ENCODE measurements at places on chromosomes 1 and 21.

- DNase-seq = no peak
Measured at GRCh38 chr21:16968436-16968835, 544.4 kb upstream of the CXADR start.

- DNase-seq = peak; percentile 19
Measured at GRCh38 chr1:153921803-153922075, 1.0 kb downstream of the GATAD2B start.

- peak; percentile 83 for DNase-seq
Measured at GRCh38 chr1:9129266-9130041, 552 bp upstream of the GPR157 start.

DNA sequence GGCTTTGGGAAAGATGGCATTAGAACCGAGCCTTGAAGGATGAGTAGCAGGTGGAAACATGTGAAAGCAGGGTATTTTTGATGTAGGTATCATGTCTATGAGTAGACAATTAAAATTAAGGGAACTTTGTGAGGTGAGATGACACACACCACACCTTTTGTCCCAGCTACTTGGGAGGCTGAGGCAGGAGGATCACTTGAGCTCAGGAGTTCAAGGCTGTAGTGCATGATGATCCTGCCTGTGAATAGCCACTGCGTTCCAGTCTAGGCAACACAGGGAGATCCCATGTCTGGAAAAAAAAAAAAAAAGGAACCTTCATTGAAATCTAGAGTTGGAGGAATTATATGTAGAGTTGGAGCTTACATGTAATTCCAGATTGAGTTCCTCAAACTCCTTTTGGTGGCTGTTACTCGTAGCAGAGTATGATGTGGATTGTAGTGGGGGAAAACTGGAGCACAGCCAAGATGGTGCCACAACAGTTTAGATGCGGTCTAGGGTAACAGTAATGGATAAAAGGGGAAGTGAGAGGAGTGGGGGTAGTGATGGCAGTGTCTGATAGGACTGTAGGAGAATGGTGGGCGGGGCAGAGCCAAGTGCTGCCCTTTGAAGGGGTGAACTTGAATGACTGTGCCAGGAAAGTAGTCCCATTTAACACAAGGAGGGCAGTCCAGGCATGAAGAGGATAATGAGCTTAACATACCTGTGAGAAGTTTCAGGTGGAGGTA lies 17.4 kb downstream of the AK4 start:
- no peak for DNase-seq

- no peak for DNase-seq
Measured at GRCh38 chr1:239302696-239303095, 83.7 kb upstream of the CHRM3 start.

DNA sequence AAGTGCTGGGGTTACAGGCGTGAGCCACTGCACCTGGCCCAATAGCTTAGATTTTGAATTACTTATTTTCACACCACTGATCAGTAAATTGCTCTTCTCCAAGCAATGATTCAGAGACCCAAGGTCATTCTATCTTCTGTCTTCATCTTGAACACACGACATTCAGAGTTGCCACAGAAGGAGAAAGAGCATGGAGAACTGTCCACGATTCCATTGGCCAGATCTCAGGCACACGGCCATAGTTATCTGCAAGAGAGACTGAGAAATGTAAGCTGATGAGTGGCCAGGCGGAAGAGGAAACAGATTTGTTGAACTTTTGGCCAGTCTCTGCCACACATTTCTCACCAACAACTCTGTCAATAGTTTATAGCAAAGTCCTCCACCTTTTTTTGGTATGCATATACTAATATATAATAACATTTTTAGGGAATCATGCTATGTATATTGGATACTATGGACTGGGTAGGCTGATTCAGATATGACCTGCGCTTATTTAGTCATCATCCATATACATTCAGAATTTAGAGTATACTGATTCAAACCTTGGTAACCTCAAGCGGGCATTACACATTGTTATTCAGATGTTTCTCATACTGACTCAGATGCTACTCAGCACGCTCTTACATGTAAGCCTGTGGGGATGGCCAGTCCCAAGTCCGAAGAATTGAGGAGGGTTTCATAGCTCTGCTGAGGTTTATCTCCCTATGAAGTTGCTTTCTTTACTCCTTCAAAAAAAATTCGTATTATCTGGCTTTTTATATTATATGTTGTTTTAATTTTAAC lies 25.5 kb upstream of the CAP1 start:
- peak; percentile 62 for DNase-seq

- DNase-seq = no peak
Measured at GRCh38 chr1:62076286-62076685, 118.4 kb upstream of the L1TD1 start.

GRCh38 chr1:84936116-84936810 lies 43.3 kb upstream of the LPAR3 start:
- DNase-seq = peak; percentile 60

DNA sequence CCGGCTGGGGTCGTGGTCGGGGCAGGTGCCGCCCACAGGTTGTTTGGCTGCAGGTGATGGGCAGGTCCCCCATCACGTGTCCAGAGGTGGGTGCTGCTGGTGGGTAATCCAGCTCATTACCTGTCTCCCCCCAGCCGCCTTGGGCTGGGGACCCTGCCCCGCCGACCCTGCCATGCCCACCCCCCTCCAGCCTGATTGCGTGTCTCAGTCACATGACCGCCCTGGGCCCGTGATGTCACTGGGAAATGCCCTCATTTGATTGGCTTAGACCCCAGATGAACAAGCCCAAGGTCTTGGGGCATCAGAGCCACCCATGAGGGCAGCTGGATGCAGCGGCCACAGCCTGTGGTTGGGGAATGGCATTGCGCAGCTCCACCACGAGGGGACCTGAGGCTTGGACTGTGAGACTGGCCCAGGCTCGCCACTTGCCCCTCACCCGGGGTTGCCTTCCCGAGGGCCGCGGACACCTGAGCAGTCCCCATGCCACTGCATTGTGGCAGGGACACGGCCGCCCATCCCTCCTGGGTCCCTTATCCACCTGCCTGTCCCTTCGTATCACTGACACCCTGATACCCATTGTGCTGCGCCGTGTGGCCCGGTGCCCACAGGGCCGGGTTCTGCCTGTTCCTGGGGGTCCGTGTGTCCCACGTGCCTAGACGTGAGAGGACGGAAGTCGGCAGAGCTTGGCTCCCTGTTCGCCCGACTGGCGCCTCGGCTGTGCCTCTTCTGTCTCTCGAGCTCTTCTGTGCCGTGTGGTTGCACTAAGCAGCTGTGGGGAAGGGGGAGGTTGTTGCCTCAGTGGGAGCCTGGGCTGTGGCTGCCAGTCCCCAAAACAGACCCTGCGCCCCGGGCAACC lies 68.0 kb downstream of the FAAP20 start:
- no peak for DNase-seq

- DNase-seq = no peak
Measured at GRCh38 chr21:23601549-23601948, 2005.7 kb downstream of the MRPL39 start.

GRCh38 chr1:183783767-183784637 lies 20.9 kb upstream of the RGL1 start:
- DNase-seq = no peak

DNA sequence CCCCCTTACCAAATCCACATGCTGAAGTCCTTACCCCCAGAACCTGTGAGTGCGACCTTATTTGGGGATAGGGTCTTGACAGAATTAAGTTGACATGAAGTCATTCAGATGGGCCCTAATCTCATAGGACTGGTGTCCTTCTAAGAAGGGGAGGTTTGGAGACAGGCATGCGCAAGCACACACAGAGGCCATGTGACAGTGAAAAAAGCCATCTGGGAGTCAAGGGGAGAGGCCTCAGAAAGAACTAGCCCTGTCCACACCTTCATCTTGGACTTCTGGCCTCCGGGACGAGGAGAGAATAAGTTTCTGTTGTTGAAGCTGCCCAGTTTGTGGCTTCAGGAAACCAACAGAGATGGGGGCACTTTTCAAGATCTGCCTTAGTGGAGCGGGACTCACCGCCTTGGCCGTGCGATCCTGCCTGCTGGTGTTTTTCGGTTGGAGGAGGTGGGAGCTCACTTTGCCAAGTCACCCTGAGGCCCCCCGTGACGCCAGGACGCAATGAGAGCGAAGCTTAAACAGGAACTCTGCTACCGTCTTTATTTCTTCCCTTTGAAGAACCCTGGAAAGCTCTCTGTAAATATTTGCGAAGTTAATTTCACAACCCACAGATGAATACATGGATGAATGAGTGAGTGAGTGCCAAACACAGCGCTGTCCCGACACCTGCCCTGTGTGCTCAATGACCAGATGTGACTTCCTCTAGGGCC lies 42.5 kb upstream of the C1orf174 start:
- DNase-seq = no peak

GRCh38 chr1:230792691-230793462 lies 45.7 kb downstream of the CAPN9 start:
- no peak for DNase-seq

GRCh38 chr1:45216861-45217260 lies 10.5 kb upstream of the ZSWIM5 start:
- DNase-seq = no peak

DNA sequence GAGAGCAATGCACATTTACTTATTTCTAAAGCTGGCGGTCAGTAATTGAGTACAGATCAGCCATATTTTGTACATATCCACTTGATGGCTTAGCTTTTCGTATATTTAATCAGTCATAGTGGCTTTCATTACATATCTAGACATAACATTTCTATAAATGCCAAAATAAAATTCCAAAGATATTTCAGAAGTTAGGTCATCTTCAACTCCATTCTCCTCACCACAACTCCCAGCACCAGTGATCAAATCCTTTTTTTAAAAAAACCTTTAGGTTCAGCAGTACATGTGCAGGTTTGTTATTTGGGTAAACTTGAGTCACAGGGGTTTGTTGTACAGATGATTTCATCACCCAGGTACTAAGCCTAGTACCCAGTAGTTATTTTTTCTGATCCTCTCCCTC lies 53.9 kb upstream of the GNG4 start:
- no peak for DNase-seq

- DNase-seq = peak; percentile 44
Measured at GRCh38 chr21:31181082-31181750, 142.9 kb upstream of the KRTAP19-8 start.

DNA sequence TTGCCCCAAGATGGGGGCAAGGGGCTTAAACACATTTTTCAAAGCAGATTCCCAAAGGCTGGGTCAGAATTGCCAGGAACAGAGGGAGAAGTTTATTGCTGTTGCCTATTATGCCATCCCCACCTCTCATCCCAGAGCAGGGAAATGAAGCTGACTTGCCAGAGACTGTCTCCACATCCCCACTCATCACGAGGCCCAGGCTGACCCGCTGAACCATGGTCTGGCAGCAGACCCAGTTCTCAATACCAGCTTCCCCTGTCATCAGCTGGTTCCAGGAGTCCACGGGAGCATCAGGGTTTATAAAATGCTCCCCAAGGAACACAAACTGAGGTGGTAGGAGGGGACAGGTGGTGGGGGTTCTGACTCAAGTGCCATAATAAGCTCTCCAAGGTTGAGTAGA lies 605.9 kb downstream of the NPHP4 start:
- DNase-seq = no peak

DNA sequence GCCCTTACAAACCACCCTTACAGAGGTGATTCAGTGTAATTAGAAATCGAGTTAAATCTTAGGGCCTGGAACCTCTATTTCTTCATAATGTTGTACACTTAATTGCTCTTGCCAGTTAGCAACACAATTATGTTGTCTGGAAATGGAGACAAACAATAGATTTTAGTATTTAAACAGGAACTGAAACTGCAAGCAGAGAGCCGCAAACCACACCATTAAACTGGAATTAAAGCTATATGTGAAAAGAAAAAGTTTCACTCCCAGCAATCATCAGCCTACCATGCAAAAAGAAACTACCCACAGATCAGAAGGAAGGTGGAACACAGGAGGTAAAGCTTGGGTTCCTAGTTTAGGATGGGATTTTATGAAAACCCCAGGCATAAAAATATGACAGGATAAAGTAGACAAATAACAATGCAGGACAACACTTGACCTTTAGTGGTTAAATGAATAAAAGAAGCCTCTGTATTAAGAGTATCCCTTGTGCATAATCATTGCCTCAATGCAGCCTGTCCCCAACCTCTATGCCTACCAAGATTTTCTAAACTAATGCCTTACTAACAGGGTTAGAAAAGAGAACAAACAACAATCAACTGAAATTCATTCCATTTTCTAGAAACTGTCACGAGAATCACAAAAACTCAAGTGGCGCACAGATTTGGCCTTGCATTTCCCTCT lies 304.3 kb upstream of the ESRRG start:
- DNase-seq = no peak

GRCh38 chr1:185300152-185300551 lies 16.9 kb downstream of the IVNS1ABP start:
- DNase-seq = no peak

- no peak for DNase-seq
Measured at GRCh38 chr1:96969656-96970163, 248.1 kb downstream of the PTBP2 start.

DNA sequence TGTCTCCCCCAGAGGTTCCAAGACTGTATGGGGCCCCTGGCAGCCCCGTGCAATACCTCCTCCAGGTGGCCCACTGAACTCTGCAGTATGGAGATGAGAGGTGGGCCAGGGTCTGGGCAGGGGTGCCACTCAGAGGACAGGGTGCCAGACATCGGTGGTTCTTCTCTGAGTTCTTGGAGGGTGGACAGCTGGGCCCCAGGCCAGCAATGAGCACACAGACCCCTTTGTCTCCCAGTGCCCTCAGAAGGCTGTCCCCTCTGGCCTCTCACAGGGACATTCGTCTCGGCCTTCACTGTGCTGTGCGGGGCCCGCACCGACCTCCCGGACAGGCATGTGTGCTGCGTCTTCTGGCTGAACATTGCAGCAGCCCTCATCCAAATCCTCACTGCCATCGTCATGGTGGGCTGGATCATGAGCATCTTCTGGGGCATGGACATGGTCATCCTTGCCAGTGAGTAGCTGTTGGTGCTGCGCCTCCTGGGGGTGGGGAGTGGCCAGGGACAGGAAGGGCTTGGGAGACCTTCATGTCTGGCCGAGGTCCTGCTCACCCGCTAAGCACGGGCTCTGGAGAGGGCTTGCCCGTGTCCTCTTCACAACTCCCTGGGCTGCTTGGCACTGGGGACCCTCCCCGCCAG lies 48.1 kb downstream of the STUM start:
- DNase-seq = no peak

- DNase-seq = no peak
Measured at GRCh38 chr1:223197923-223198627, 55.0 kb upstream of the TLR5 start.

DNA sequence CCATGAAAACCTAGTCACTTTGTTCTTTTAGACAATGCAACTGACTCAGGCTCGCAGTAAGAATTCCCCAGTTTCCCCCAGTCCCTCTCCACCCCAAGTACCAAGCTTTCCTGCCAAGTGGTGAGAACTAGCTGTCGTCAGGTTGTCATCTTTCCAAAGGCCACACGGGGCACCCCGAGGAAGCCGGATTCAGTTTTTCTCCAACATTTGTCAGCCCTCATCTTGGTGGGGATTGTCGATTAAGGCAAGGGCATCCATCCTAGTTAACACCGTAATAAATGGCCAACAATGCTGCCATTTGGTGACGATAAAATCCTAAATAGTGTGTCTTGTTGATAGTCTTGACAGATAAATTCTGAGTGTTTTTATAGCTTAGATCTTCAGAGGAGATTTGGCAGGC lies 55.9 kb upstream of the PROX1 start:
- DNase-seq = no peak
